GOT3 (cell line): ENCODE measurements at places on chromosomes 2 and 18.

- DNase-seq = no peak
Observed at GRCh38 chr2:160224060-160224459, 24.0 kb upstream of the ITGB6 start.

DNA sequence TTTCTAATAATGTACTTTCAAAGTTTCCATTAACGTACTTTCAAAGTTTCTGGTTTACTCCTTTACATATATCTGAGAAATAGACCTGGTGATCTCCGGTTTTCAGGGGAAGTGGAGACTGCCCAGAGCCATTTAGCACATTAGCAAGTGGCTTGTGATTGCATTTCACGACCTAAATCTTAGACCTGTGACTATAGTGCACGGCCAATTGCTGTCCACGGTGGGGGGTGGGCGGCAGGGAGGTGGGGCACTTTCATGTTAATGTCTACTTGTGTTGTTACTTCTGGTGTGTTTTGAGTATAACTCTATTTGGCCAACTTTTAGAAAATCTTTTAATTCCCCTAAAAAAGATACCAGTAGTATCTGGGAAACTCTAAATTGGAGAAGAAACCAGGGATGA lies 11.3 kb downstream of the GATA6 start:
- DNase-seq = no peak

DNA sequence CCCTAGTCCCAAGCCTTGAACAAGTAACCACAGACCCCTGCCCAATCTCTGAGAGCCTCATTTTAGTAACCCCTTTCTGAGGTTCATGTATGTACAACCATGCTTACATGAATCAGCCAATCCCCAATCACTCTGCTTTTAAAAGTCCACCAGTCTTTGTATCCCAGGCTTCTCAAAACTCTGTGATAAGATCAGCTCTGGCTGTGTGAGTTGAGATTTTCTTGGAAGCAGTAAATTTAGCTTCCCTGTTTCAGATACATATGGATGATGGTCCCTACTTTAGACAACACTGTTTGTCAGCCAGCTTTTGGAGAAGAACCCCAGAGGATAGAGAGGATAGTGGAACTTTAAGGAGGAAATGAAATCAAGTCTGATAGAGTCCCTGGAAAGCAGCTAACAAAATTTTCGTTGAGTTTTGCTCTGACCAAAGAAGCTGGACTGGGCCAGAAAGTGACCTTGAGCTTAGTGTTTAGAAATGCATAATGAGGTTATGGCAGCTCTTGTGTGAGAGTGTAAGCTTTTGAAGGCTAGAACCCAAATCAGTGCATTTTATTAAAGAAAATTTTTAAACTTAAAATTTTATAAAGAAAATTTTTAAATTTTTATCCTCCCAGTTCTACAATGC lies 3.7 kb downstream of the ADNP2 start:
- DNase-seq = no peak

GRCh38 chr2:213861638-213862037 lies 549.2 kb upstream of the VWC2L start:
- no peak for DNase-seq

GRCh38 chr18:13808294-13809042 lies 15.5 kb upstream of the MC5R start:
- no peak for DNase-seq

- no peak for DNase-seq
Observed at GRCh38 chr2:16038621-16039020, 98.3 kb downstream of the MYCN start.

DNA sequence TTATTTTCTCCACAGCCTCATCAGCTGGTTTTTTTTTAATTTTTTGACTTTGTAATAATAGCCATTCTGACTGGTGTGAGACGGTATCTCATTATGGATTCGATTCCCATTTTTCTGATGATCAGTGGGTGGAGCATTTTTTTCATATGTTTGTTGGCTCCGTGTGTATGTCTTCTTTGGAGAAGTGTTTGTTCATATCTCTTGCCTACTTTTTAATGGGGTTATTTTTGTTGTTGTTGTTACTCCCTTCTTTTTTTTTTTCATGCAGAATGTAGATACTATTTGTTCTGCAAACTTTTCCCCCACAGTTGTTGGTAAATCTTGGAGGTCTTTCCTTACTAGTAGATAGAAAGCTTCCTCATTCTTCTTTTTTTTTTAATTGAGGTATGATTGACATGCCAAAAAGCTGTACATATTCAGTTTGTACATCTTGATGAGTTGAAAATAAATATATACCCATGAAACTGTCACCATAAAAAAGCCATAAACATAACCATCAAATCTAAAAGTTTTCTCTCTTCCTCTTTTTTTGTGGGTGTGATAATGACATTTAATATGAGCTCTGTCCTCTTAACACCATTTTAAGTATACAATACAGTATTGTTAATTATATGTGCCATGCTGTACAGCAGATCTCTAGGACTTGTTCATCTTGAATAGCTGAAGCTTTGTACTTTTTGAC lies 21.8 kb upstream of the NT5DC4 start:
- no peak for DNase-seq

GRCh38 chr2:45120546-45120945 lies 111.3 kb upstream of the SIX2 start:
- DNase-seq = no peak

DNA sequence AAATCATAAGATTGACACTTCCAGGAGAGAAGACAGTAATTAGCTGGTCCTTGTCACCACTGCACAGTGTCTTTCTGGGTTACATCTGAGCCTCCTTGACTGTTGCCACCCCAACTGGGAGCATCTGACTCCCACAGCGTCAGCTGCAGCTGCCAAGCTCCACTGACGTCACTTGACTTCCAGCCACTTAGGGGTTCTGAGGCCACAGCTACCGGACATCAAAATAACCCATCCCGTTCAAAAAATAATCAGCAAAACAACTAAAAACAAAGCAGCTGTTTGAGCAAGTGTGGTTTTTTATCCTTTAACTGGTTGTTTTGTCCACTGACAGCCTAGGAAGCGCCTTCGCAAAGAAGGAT lies 206.5 kb upstream of the AGAP1 start:
- no peak for DNase-seq

DNA sequence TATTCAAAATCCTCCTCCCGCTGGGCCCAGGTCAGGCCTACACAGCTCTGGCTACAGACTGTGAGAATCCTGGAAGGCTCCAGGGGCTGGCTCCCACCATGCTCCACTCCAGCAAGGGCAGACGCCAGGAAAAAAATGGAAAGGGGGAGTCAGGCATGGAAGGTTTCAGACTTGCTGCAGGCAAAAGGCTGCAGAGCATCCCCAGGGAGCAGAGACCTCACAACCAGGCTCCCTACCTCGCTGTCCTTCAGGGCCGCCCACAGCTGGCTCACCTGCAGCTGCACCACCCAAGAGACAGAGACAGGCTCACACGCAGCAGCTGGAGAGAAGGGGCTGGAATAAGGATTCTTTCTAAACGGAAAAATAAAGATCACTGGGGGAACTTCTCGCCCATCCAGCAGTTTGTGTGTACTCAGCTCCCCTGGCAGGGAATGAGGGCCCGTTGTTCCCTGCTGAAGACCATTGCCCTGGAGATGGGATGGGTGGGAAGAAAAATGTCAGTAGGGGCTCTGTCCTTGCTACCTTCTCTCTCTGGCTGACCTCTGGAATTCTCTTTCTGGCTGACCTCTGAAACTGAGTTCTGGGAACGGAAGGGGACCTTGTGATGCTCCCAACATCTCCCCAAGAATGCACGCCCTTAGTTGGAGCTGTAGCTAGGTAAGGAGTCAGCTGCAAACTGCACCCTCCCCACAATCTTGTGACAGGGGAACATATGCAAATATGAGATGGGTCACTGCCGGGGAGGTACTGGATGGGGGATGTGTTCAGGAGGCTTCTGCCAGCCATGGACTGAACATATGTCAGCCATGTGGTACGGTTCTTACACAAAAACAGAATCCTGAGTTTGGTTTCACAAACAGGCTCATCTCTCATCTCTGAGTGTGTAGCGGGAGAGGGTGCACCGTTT lies 34.5 kb downstream of the BCL2 start:
- no peak for DNase-seq

DNA sequence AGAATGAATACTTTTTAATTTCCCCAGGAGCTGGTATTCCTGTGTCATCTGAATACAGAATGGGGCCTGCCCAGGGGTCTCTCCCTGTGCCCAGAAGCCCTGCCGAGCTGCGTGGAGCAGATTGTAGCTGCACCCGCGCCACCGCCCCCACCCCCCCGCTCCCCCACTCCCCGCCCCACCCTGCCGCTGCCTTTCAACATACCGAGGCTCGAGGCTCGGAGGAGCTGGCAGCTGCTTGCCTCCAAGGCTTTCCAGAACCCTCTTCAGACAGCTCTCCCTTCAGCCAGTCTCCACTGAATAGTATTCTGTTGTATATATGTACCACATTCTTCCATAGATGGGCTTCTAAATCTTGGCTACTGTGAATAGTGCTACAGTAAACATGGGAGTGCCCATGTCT lies 150.7 kb downstream of the TSN start:
- DNase-seq = no peak

DNA sequence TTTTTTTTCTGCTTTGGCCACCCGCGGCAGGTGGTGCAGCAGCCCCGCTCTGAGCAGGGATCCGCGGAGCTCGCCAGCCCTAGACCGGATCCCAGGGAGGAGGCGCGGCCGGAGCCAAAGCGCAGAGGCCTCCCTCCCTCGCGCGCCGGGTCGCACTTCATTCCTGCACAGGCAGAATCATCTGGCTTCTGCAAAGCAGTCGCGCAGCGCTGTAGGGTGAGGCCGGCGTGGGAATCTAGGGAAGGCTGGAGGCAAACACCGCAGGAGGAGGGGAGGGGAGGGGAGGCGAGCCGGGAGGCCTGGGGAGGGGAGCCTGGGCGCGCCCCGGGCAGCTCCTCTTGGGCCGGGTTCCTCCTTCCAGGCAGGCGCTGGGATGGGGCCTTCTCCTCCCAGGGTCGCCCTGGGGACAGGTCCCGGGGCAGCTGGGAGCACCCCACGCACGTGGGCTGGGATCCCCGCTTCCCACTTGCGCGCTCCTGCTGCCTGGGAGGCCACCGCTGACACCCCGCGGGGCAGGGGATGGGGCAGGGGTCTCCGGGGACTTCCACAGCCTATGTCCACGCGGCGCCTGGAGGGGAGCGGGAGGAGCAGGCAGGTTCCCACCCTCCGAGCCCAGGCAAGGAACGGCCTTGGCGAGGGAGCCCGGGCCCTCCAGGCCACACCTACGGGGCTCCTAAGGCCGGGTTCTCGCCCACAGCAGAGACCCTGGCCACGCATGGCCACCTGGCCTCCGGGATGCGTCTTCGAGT lies 45.0 kb downstream of the MBP start:
- DNase-seq = no peak

DNA sequence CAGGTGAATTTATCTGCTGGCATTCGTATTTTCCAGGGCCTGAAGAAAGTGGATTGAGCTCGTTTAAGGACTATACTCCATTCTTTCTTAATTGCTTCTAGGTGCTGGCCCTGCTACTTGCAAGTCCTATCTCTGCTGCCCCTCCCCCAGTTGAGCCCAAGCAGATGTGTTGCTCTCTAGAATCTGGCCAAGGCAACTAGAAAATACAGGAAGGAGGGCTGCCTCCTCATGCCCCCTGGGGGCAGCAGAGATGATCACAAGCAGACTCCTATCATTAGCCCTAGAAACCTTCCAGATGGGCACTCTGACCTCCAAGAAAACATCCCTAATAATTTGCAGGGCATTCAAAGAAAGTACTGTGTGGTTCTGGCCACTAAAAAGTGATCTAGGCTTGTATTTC lies 72.5 kb upstream of the CYP26B1 start:
- DNase-seq = no peak

- no peak for DNase-seq
Observed at GRCh38 chr2:12430407-12431133, 286.2 kb upstream of the TRIB2 start.

GRCh38 chr18:42242758-42243157 lies 287.7 kb downstream of the PIK3C3 start:
- no peak for DNase-seq

DNA sequence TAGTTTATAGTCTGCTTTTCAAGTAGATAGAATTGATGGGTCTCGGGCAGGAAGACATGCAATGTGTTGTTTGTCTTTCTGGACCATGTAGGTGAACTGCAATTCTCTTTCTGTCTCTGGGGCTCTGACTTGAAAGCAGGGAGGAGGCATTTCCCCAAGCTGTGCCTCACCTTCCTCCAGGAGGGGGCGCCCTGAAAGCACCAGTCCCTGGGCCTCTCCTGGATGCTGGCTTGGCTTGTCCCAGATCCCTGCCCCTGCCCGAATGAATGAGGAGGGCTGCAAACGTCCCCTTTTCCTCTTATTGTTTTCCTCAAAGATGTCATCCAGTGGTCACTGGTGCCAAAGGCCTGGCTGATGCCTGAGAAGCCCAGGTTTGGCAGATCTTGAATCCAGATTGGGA lies 270.6 kb downstream of the CELF4 start:
- DNase-seq = no peak

DNA sequence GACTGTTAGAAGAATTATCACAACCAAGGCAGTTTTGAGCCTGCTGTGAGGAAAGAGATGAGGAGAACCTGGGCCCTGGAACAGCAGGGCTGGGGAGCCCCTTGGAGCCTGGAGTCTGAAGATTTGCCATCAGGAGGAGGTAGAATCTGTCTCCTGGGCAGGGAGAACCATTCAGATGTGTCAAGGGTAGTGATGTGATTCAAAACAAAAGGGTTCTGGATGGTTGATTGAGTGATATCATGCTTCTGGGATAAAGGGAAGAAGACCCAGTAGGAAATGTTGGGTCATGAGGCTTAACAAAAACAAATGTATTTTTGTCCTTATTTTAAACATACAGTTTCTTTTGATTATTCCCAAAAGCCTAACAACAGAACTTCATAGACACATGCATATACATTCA lies 28.6 kb downstream of the RNF144A start:
- no peak for DNase-seq

GRCh38 chr18:63244607-63245006 lies 75.0 kb downstream of the BCL2 start:
- no peak for DNase-seq

GRCh38 chr18:72155327-72155726 lies 388.8 kb downstream of the CBLN2 start:
- DNase-seq = no peak

DNA sequence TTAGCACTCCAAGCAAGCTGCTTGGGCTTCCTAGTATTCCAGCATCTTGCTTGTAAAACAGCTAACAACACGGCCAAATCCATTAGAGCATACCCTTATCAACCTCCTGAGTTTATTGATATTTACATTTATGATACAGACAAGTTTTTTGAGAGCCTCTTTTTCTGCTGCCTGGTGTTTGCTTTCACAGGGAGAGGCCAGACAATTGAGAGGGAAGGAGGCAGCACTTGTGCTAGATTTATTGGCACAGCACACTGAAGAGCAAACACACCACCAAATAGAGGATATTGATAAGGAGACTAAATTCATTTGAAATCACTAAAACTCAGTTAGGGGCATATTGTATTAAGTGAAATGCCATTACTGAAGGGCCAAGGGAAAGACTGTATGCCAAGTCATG lies 1142.3 kb upstream of the FANCL start:
- DNase-seq = no peak

DNA sequence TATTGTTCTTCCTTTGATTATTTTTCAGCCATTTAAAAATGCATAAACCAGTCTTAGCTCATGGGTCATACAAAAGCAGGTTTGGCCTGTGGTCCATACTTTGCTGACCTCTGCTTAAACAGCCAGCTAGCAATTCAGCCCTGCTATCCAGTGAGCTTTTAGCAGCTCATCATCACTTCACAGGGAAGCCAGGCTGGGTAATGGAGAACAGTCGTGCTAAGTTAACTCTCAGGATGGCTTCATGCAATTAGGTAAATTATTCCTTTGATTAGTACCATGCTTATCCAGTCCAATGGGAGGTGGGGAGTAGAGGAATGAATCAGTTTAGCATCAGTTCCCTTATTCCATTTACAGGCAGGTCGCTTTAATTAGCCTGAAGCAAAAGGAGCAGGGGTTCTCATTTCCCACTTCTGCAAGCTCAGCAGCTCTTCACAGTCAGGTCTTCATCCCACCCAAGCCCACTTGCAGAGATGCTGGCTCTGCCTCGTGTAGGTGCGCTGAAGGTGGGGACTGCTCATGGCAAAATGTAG lies 109.8 kb upstream of the ALPP start:
- no peak for DNase-seq
